ENCODE measurements at places on chromosomes 13 and 19.

- no peak for DNase-seq
These were observed 5.4 kb downstream of the MPV17L2 start for GRCh38 chr19:18198374-18198773.

- no peak for DNase-seq
These were observed 259.9 kb downstream of the EFNB2 start for GRCh38 chr13:106275446-106276032.

GRCh38 chr13:36796052-36796451 is 23.0 kb upstream of the RFXAP start:
- no peak for DNase-seq

DNA sequence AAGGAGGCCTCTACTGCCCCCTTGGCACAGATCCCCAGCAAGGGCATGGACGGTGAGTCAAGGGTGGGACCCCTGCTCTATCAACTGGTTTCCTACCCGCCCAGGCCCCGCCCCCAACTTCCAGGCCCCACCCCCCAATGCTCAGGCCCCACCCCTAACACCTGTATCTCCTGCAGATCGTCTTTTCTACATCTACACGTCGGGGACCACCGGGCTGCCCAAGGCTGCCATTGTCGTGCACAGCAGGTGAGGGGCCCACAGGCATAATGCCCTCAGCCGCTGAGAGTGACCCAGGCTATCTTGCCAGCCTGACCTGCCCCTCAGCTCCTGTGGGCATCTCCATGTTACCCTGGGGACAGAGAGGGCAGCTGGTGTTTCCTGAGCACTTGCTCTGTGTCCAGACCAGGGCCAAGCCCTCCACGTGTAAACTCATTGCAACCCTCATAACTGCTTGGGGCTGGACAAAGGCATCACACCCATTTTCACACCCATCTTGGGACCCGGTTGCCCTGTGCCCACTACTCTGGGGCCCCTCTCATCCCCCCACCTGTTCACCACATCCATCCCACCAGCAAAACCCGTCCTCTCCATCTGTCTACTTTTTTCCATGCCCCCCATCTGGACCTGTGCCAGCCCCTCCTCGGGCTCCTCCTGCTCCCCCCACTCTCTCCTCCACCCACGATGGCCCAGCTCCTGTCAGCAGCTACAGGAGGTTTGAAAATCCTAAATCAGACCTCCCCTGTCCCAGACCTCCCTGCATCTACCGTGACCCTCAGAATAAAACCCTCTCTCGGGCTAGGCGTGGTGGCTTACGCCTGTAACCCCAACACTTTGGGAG is 17.2 kb downstream of the SLC27A1 start:
- DNase-seq, result no peak

DNA sequence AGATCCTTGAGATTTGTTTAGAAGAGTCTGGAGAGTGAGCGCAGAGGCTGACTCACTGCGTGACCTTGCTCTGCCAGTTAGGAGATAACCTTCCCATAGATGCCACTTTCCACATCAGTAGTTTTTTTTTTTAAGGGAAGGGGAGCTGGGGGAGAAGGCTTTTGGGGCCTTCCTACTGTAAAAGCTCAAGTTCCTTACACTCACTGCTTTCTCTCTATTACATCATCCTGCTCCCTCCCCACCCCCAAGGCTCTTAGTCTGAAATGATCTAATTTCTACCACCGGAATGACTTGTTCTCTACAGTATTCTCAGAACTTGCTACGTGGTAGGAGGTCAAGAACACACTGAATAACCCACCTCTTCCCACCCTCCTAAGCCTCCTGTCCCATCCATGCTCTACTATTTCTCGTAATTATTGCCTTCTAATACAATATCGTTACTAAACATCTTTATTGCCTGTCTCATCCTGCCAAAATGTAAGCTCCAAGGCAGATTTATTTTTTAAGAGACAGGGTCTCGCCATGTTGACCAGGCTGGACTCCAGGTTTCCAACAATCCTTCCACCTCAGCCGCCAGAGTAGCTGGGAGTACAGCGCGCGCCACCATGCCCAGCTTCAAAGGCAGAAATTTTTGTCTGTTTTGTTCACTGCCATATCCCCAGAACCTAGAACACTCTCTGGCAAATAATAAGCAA is 1.2 kb downstream of the LONP1 start:
- DNase-seq, result peak; percentile 29

DNA sequence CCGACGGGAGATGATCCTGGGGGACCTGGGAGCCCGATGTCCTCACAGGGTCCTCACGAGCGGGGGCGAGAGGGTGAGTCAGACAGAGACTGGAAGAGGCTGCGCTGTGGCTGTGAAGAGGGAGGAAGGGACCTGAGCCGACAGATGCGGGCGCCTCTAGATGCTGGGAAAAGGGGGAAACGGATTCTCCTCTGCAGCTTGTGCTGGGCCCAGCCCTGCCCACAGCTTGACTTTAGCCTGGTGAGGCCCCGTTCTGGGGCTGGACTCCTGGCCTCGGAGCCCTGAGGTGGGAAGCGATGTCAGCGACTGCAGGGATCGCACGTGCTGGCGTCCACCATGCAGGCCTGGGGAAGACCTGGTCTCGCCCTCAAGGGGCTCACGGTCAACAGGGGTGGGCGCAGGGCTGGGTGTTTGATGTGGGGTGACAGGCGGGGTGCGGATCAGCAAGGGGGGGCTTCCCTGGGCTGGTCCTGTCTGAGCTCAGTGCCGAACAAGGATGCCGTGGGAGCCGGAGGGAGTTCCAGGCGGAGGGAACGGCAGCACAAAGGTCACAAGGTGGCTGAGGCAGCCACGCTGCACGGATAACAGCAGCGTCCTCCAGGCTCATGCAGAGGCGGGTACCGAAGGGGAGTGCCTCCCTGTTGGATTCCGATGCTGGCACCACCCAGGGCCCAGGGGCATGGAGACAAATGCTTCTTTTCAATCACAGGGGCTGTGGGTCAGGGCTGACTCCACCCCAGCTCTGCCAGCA is 31.8 kb downstream of the PIP5K1C start:
- no peak for DNase-seq

DNA sequence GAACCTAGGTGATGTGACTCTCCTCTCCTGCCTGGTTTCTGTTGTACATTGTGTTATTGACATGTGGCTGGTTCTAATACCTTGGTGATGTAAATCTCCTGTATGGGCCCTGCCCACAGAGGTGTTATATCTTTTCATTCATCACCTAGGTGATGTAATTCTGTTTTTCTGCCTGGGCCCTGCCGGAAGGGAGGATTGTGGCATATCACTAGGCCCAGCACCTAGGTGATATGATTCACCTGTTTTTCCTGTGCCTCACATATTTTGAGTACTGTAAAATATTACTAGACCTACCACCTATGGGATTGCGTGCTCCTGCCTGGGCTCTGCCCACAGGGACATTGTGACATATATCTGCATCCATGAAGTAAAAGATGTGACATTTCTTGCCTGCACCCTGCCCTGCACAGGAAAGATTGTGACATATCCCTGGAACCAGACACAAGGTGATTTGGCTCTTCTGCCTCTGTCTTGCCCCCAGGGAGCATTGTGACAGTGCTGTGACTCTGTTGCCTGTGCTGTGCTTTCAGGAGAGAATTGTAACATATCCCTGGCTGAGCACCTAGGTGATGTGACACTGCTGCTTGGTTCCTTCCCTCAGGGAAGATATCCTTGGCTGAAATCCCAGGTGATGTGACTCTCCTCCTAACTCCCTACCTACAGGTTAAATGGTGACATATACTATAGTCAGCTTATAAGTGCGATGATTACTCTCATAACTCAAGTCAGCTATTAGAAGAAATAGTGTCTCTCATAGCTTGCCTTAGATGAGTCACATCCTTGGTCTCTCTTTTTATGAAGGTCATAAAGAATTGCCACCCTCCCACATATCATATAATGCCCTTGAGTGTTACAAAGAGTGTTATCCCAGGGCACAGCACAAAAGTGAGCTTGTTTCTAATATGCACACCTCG is 13.3 kb upstream of the ZNF681 start:
- no peak for DNase-seq

- no peak for DNase-seq
These were observed 305.4 kb downstream of the KLF12 start for GRCh38 chr13:73828811-73829210.

GRCh38 chr19:17522988-17523872 is 11.8 kb downstream of the PGLS start:
- DNase-seq, result peak; percentile 84

DNA sequence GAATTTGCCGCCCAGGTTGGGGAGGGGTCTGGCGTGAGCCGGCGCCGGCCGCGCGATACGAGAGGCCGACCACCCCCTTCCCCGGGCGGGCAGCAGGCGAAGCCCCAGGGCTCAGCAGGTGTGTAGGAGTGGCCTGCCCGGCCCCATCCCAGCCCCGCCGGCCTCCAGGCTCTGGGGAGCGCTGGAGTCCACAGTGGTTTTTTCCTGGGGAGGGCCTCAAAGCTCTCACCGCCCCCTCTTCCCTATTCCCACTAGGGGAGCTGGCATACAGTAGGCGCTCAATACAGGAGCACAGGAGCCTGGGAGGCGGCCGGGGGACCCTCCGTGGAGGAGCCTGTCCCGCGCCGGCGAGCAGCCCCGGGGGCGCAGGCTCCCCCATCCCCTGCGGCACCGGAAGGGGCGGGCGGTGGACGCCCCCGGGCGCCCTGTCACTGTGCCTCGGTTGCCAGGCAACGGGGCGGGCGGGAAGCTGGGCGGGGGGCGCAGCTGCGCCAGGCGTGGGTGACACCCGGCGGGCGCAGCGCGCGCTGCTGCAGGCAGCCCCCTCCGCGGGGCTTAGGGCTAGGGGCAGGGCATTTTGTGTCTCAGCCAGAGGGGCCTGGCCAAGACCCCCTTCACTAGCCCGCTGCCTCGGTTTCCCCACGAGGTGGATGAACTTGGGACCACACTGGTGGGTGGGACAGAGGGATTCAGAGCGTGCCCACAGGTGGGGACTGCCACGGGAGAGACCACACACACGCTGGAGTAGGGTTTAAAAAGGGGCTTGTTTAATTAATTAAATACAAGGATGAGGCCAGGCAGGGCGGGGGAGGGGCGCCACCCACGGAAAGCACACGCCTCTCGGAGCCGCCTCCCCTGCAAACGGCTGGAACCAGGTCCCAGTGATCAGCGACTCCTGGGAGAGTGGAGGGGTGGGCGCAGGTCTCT is 3.6 kb upstream of the REXO1 start:
- DNase-seq, result no peak

GRCh38 chr19:11813703-11814028 is 407 bp upstream of the ZNF440 start:
- no peak for DNase-seq

DNA sequence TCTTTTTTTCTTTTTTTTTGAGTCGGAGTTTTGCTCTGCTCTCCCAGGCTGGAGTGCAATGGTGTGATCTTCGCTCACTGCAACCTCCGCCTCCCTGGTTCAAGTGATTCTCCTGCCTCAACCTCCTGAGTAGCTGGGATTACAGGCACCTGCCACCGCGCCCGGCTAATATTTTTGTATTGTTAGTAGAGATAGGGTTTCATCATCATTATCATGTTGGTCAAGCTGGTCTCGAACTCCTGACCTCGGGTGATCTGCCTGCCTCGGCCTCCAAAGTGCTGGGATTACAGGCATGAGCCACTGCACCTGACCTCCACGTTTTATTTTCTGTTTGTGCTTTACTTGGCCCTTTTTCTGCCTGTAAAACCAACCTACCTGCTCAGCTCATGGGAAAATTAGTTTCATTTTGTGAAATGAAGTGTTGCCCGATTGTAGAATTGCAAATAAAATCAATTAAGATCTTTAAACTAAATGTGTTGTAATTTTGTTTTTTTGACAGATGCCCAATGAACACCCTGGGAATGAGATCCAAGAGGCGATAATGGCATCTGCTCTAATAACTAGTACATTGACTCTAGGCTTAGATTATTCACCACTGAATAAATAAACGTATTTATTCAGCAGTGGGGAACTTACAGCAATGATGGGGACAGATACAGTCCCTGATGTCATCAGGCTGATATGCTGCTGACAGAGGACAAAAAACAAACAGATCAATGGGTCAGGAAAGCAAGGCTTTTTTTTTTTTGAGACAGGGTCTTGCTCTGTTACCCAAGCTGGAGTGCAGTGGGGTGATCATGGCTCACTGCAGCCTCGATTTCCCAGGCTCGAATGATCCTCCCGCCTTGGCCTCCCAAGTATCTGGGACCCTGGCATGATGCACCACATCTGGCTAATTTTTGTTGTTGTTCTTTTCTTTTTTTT is 2.2 kb upstream of the RAB11B start:
- DNase-seq, result no peak

- DNase-seq, result no peak
These were observed 359.9 kb downstream of the MTUS2 start for GRCh38 chr13:29180055-29180454.

DNA sequence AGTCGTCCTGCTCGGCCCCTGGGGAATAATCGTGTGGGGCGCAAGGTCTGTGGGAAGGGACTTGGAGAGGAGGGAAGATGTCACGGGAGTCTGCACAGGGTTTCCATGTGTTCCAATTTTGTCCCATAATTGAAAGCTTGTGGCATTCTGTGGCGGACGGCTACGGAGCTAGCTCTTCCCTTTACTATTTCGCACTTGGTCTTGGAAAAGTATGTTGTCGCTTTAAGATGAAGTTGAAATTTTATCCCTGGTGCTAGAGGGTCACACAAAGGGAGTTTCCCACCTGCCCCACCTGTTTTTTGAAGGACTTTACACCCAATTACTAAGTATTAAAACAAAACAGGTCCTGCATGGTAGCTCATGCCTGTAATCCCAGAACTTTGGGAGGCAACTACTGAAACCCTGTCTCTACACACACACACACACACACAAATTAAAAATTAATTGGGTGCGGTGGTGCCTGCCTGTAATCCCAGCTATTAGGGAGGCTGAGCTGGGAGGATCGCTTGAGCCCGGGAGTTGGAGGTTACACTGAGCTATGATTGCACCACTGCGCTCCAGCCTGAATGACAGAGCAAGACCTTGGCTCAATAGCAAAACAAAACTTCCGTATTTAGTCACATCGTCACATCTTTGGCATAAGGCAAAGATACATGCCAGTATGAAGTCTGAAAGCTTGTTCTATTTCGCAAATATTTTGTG is 967 bp upstream of the TPT1 start:
- DNase-seq, result no peak
